ENCODE measurements at places on chromosomes 6 and 20.

- DNase-seq: no peak
Observed at GRCh38 chr6:161434350-161434749, 160.5 kb upstream of the AGPAT4 start.

DNA sequence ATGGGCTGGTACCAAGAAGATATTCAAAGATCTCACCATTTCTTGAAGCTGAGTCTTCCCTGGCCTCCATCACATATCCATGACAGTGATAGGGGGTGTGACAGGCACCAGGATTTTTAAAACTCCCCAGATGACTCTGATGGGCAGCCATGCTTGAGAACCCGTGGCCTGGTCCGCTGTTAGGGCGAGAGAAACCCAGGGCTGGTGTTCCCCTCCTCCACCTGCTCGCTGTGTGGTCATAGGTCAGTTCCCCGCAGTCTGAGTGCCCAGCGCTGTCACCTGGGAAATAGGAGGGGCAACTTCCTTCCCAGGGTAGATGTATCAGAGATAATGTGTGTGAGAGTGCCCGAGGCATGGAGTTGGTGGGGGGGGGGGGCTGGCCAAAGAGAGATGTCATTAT lies 50.9 kb downstream of the TMEM242 start:
- no peak for DNase-seq

DNA sequence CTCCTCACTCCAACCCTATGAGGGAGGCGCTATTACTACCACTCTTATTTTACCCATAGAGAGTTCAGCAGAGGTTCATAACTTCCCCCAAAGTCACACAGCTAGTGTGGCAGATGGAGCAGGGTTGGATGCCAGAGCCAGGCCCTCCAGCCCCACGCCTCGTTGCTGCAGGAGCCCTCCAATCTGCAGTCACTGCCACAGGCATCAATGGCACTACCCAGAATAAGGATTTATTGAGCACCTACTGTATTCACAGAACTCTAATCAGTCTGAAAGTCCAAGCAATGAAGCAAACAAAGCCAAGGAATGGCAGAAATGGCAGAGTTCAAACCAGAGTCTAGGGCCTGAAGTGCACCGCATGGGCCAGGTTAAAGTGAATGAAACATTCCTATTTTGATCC lies 144.9 kb downstream of the LPA start:
- no peak for DNase-seq

DNA sequence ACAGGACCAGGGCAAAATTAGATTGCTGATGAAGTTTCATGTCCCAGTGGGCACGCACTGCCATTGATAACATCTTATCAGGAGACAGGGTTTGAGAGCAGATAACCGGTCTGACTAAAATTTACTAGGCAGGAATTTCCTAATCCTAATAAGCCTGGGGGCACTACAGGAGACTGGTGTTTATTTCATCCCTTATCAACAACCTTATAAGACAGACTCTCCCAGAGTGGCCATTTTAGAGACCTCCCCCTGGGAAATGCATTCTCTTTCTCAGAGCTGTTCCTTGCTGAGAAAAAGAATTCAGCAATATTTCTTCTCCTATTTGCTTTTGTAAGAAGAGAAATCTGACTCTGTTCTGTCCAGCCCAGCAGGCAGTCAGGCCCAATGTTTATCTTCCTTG lies 423.4 kb upstream of the IMPG1 start:
- no peak for DNase-seq

- DNase-seq: no peak
Observed at GRCh38 chr6:109351231-109352130, 30.8 kb downstream of the CD164 start.

GRCh38 chr6:158894193-158894592 lies 75.0 kb upstream of the EZR start:
- DNase-seq: peak; percentile 96

DNA sequence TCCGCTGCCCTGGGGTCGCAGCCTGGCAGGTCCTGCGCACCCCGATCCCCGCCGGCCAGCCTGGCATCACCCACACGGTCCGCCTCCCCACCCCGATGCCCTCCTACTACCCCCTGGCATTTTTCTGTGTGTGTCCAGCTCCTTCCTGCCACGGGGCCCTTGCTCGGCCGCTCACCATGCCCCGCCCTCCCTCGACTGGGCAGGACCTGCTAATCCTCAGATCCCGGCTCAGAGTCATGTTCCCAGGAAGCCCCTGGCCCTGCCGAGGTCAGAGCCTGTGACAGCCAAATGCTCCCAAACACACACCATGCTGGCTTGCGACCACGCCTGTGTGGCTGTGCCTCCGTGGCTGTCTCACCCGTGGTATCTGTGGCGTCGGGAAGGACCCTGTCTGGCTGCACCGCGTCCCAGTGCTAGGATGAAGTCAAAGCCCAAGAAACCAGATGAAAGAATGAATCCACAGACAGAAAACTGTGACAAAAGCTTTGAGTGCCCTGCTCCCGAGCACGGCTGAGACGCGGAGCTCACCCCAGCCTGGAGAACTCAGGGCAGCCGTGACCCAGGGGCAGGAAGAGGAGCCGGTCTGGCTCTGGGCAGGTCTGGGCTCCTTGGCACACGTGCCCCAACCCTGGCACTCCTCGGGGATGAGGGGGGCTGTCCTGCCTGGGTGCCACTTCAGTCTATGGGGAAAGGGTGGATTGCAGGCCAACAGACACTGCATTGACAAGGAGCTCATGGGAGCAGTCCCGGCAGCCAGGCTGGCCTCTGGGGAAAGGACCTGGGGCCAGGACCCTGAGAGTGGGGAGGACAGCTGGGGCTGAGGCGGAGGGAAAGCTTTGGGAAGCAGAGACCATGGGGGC lies 20.8 kb upstream of the SLCO4A1 start:
- peak; percentile 62 for DNase-seq

- DNase-seq: no peak
Observed at GRCh38 chr6:160775792-160776580, 73.9 kb downstream of the PLG start.

- no peak for DNase-seq
Observed at GRCh38 chr6:112951829-112952228, 604.7 kb downstream of the RFPL4B start.

DNA sequence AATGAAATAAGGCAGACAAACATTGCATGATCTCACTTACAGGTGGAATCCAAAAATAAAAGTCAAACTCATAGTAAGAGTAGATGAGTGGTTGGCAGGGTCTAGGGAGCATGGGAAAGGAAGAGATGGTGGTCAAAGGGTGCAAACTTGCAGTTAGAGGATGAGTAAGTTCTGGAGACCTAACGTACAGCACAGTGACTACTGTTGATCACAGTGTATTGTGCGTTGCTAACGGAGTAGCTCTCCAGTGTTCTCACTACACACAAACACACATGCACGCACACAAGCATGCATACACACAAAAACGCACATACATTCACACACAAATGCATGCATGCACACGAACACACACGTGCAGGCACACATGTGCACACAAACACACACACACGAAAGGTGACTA lies 54.9 kb downstream of the LY86 start:
- no peak for DNase-seq

GRCh38 chr6:166553563-166554271 lies 32.8 kb downstream of the RAMACL start:
- no peak for DNase-seq

DNA sequence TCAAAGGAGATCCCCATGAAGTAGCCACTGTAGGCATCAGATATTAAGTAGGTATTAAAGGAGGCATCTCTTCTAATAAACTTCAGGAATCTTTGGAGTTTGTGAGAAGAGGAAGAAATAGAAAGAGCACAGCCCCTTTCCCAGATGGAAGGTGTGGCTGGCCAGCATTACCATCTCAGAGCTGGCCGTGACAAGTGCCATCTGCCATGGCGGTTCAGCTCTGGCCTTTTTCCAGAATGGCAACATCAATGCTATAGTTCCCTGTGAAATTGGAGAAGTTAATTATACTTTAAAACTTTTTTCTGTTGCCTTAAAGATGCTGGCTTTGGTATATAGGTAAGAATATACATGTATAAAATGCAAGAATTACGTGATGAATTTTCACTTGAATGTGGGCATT lies 51.9 kb upstream of the MCUR1 start:
- no peak for DNase-seq

DNA sequence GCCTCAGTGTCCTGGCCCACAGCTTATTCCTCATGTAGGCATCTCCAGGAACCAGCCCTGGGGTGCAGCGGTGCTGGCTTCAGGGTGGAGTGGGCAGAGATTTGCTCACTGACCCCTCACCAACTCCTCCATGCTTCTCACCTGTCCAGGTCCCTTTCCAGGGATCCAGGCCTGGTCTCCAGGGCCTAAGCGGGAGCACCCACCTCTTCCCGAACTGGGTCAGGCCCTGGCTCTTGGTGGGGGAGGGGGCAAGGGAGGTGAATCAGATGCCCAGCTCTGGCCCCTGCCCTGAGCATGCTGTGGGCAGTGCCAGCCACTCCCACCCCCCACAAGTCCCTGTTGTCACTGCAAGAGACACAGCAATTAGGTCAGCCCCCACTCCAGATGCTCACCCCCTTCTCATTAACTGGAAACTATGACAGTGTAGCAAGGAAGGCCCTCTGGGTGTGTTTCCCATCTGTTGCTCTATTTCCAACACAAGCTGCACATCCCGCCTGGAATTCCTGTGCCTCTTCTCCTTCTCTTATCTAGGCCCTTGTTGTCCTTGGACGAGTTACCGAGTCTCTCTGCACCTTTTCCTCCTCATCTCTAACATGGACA lies 37.0 kb downstream of the MDFI start:
- no peak for DNase-seq

DNA sequence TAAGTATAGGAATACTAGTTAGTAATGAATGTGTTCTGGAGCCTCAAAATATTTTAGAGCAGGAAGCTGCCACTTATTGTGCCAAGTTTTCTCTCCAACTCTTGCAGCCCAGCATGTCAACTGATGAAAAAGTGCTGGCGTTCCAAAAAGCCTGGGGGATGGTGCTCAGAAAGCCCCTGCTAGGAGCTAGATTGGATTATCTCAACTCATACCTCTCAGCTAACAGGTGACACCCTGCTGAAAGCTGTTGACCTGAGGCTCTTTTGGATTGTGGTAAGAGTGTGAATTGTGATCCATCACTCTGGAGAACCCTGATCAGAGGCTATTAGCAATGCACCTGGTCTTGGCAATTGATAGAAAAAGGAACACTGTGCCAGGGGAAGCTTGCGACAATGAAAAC lies 580.4 kb downstream of the EYS start:
- no peak for DNase-seq

DNA sequence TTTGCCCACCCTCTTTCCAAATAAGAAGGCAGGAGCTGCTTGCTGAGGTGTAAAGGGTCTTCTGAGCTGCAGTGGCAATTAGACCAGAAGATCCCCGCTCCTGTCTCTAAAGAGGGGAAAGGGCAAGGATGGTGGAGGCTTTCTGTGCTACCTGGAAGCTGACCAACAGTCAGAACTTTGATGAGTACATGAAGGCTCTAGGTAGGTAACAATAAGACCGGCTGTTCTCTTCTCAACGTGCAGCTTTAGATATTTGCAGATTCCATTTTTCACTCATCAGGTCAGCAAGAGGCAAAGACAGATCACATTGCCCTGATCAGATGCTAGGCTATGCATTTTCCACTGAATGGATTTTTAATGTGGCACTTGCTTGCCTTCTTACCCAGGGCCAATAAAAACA lies at the start of gene FABP7:
Gene FABP7 (plus strand): TSS at position 50 of the 400 bp plus-strand sequence. CDS start 79 bp downstream, at position 129.
- DNase-seq: no peak

- DNase-seq: no peak
Observed at GRCh38 chr6:88558981-88559380, 392.8 kb upstream of the CNR1 start.

GRCh38 chr6:36389353-36389752 lies 1.9 kb upstream of the ETV7 start:
- DNase-seq: no peak

DNA sequence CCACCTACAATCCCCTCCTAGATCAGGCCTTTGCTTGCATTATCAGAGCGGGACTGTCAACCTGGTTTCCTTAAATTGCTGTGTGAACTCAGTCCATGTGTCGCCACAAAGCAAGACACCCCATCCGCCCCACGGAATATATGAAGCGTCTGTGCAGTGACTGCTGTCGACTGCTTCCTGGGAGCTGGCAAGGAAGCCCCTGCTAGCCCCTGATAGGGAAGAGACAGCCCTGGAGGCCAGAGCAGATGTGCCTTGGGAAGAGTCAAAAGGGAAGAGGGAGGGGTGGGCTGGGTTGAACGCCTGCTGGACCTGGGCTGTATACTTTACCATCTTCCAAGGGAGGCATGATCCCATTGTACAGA lies 44.1 kb upstream of the APCDD1L start:
- DNase-seq: no peak

GRCh38 chr6:121335087-121336008 lies 1.1 kb upstream of the TBC1D32 start:
- DNase-seq: no peak

- no peak for DNase-seq
Observed at GRCh38 chr20:62995898-62996595, 10.7 kb downstream of the BHLHE23 start.

DNA sequence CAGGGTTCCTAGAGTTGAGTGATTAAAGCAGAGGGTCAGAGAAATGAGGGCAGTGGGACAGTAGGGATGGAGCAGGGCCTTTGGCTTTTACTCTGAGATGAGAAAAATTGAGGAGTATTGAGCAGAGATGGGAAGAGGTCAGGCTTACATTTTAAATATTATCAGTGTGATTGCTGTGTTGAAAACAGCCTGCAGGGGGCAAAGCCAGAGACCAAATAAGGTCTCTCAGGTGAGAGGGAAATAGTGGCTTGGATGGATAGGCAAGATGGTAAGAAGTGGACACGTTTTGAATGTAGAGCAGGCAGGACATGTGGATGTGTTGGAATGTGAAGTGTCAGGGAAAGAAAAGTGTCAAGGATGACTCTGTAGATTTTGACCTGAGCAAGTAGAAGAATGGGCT lies 105.0 kb upstream of the MAP3K7 start:
- DNase-seq: no peak

DNA sequence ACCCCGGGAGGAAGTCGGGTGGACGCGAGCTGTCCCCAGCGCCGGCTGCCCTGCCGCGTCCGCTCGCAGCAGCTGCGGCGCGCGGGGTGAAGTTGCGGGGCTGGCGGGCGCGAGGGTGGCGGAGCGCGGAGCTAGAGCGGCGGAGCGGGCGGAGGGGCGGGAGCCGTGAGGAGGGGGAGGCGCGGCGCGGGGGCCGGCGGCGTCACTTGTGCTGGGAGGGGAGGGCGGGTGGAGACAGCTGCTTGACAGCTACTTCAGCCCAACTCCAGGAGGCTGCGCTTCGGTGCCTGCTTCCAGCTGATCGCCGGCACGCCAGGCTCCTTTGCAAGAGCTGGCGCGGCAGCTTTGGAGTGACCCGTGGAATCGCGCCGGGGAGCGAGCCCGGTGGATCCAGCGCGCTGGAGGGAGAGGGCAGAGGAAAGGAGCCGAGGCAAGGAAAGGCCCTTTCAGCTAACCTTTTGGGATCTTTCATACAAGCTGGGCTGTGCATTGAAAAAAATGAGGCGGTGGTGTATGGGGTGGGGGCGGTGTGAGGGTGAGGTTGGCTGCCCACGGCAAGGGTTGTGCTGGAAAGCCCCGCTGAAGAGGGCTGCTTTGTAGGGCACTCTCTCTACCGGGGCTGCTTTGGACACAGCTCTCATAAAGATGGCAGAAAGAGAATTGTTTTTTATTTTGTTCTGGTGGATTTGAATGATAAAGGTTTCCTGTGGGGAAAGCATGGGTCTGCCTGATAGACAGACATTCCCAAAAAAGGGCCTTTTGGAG lies 24.6 kb downstream of the RIPOR2 start:
- peak; percentile 28 for DNase-seq

Data from PC-9 (cell line).